Astrocyte (in vitro differentiated cells and primary cell): ENCODE measurements at places on chromosomes 7 and 10. TPM values are rescaled to one million over a fixed set of nuclear protein-coding genes. Genes with fewer than 3 reads are reported as not detected.

GRCh38 chr7:6250364-6250833, 22.0 kb downstream of the CYTH3 start:
- H3K36me3 ChIP-seq = no peaks in the 10 kb centered on the region
- no peak overlapping the region for H3K4me3 ChIP-seq
- no peaks in the 10 kb centered on the region for H3K27me3 ChIP-seq
- peak overlapping the region; percentile 28 for H3K27ac ChIP-seq
- peaks cover 66% of the 10 kb centered on the region for H3K4me1 ChIP-seq

GRCh38 chr7:105719919-105720318, 138.6 kb upstream of the EFCAB10 start:
- no peak for DNase-seq
- H3K27me3 ChIP-seq = no peaks in the 10 kb centered on the region
- H3K36me3 ChIP-seq = no peaks in the 10 kb centered on the region
- H3K4me1 ChIP-seq = no peaks in the 10 kb centered on the region
- no peak overlapping the region for H3K4me3 ChIP-seq

- H3K27ac ChIP-seq = peak overlapping the region; percentile 88
- peaks cover 45% of the 10 kb centered on the region for H3K4me1 ChIP-seq
- DNase-seq = peak; percentile 59
- H3K4me3 ChIP-seq = no peak overlapping the region
Observed at GRCh38 chr10:106557053-106557452, 607.5 kb downstream of the SORCS1 start.

Gene STEAP1B
- total RNA-seq = 1.1 and 1.3 TPM in 2 replicates

DNA sequence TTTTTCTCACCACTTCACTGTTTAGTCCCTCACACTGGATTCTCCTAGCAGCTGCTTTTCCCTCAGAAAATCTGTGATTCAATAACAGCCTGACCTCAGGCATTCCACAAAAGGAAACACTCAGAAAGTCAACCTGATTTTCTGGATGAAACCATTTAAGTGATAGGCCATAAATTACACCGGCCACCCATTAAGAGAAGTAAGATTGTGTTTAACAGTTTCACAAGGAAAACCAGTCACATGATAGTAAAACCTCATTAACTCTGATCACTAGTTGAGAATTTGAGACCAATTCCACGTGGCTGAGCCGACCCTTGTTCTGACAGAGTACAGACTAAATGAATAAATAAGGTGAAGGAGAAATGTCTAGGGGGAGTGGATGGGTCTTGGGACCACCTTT, 7.7 kb downstream of the GRM8 start:
- H3K4me1 ChIP-seq = no peaks in the 10 kb centered on the region
- no peak for DNase-seq
- no peak overlapping the region for H3K27ac ChIP-seq
- H3K36me3 ChIP-seq = no peaks in the 10 kb centered on the region

DNA sequence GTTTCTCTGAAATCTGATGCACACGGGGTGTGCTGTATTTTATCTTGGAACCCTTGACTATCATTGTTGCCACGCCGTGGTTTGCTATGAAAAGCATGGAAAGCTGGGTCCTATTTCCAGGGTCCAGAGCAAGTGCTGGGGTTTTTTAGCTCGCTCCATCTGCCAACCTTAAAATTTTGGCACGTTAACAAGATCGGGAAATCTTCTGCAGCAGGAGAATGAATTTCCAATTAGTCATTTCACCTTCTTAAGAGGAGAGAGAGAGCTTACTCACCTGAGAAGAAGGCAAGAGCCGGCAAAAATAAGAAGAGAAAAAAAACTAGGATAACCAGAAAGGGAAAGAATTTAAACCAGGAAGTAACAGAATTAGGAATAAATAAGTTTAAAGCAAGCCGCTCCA, 223.6 kb upstream of the CELF2 start:
- H3K27me3 ChIP-seq = peaks cover 4% of the 10 kb centered on the region
- DNase-seq = peak; percentile 74
- peak overlapping the region; percentile 88 for H3K27ac ChIP-seq
- H3K4me1 ChIP-seq = peaks cover 59% of the 10 kb centered on the region

Gene MPP7
- total RNA-seq = 6.9 and 7.1 TPM in 2 replicates

GRCh38 chr10:15015451-15015850, 28.3 kb upstream of the OLAH start:
- H3K36me3 ChIP-seq = no peaks in the 10 kb centered on the region
- no peak for DNase-seq
- no peak overlapping the region for H3K27ac ChIP-seq
- no peaks in the 10 kb centered on the region for H3K4me1 ChIP-seq
- no peaks in the 10 kb centered on the region for H3K27me3 ChIP-seq

DNA sequence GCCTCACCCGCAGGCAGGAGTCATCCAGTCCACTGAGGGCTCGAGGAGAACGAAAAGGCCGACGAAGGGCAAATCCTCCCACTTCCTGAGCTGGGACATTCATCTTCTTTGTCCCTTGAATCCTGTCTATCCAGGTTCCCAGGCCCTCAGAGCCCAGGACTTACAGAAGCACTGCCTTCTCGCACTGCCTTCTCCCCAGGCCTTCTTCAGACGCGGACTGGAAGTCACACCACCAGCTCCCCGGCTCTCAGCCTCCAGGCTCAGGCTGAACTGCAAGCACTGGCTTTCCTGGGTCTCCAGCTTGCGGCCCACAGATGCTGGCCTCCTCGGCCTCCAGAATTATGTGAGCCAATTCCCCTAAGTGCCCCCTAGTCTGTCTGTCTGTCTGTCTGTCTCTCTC, 6.4 kb upstream of the MMP21 start:
- no peaks in the 10 kb centered on the region for H3K4me1 ChIP-seq
- H3K27ac ChIP-seq = no peak overlapping the region
- no peaks in the 10 kb centered on the region for H3K27me3 ChIP-seq
- no peak for DNase-seq
- no peak overlapping the region for H3K4me3 ChIP-seq
- H3K36me3 ChIP-seq = no peaks in the 10 kb centered on the region

DNA sequence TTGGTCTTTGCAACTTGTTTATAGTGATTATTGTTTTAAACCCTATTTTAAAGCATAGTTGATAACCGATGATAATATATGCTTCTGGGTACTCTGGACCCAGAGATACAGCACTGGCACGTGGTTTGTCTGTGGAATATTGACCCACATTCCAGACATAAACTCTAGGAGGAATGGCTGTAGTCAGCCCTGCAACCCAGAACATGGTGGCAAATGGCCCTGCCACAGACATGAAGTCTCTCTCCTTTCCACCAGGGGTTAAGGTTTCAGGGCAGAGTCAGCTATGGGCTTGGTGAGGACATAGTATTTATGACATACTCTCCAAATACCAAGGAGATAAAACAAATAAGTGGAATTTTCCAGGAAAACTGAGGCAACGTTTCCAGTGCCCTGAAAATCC, 83.6 kb downstream of the NAMPT start:
- no peaks in the 10 kb centered on the region for H3K36me3 ChIP-seq
- H3K4me1 ChIP-seq = no peaks in the 10 kb centered on the region
- DNase-seq = no peak

Gene ANKRD61
- 0.18 and 0.31 TPM in 2 replicates for total RNA-seq

DNA sequence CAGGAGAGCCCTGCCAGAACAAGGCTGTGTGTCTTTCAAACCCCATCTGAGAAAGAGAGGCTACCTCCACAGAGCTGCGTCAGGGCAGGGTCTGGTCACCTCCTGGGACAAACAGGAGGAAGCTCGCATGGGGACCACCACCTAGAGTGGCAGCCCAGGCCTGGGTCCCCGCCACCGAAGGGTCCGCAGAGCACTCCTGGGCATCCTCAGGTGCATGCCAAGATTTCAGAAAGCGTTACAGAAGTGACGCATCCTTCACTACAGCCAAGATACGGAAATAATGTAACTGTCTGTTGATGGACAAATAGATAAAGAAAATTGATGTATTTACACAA, 42.6 kb downstream of the GSDME start:
- H3K27me3 ChIP-seq = no peaks in the 10 kb centered on the region
- no peak for DNase-seq
- no peaks in the 10 kb centered on the region for H3K36me3 ChIP-seq

- no peaks in the 10 kb centered on the region for H3K36me3 ChIP-seq
- peak overlapping the region; percentile 68 for H3K4me3 ChIP-seq
- no peak overlapping the region for H3K27ac ChIP-seq
Observed at GRCh38 chr10:125156739-125157480, 3.5 kb downstream of the CTBP2 start.

Gene CCDC146
- total RNA-seq = 1.8 and 2.0 TPM in 2 replicates

Gene NRAP
- not detected in 2 replicates for total RNA-seq

DNA sequence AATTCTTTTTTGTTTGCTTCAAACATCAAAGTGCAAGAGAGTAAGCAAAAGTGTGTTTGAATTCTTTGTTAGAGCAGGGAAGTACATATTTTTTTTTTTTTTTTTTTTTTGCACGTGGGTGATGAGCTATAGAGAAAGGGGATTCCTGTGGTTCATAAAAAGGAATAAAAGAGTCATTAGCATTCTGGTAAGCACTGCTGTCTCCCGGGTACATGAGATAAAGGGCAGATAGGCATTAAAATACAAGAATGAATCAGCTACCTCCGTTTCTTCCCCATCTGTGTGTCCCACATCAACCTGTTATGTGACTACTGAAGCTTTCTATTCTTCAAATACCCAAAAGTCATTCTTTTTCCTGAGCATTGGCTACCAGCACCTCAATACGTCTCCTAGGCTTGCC, 102.4 kb upstream of the SEMA3D start:
- H3K4me3 ChIP-seq = no peak overlapping the region
- DNase-seq = peak; percentile 4
- H3K4me1 ChIP-seq = no peaks in the 10 kb centered on the region
- no peaks in the 10 kb centered on the region for H3K27me3 ChIP-seq
- H3K27ac ChIP-seq = no peak overlapping the region

DNA sequence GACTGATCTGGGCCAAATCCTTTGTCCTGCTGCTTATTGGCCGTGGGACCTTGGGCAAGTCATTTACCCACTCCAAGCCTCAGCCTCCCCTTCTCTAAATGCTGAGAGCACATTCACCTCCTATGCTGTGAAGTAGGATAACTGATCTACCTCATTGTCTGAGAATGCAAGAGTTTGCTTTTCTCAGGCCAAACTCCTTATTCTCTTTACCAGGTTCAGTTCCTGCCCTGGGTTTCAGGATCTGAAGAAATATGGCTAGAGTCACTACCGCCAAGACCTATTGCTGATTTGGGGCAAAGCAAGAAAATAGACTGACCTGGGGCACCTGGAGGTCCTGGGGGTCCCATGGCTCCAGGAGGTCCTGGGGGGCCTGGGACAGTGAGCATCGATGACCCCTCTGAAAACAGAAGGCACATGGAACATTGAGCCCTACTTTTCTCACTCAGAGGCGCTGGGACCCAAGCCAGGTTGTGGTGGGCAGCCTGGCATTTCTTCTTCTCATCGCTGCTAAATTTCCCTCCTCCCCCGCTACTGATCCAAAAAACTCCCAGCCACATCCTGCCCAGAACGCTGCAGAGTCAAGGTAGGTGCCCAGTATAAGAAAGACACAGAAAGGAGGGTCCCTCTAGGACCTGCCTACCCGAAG, 42.4 kb downstream of the COL17A1 start:
- no peak overlapping the region for H3K4me3 ChIP-seq
- H3K36me3 ChIP-seq = no peaks in the 10 kb centered on the region
- no peaks in the 10 kb centered on the region for H3K4me1 ChIP-seq

GRCh38 chr7:22202141-22202540, 154.8 kb downstream of the RAPGEF5 start:
- DNase-seq = no peak
- H3K27ac ChIP-seq = no peak overlapping the region
- no peaks in the 10 kb centered on the region for H3K27me3 ChIP-seq
- no peak overlapping the region for H3K4me3 ChIP-seq
- H3K36me3 ChIP-seq = no peaks in the 10 kb centered on the region

DNA sequence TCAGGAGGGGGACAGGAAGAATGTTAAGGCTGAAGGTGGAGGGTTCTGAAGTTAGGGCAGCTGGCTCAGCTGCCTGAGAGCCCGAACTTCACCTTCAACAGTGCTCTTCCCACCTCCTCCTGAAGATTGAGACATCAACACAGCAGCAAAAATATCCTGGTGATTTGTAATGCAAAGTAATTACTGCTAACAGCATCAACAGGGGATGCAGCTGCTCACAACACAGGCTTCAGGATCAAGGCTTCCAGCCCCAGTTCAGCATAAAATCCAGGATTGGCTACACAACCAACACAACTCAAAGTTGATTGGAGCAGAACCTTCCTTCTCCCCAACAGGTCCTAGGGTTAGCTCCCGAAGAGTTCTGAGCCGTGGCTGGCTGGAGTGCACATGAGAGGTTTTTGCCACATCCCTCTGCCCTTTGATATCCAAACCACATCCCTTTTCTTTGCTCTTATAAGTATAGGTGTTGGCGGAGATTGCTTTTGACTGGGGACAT, 242.4 kb downstream of the KIAA1217 start:
- H3K36me3 ChIP-seq = no peaks in the 10 kb centered on the region
- H3K27me3 ChIP-seq = no peaks in the 10 kb centered on the region
- no peak for DNase-seq
- peaks cover 38% of the 10 kb centered on the region for H3K4me1 ChIP-seq

GRCh38 chr10:72574636-72575035, 51.2 kb downstream of the MICU1 start:
- no peak overlapping the region for H3K27ac ChIP-seq
- no peak overlapping the region for H3K4me3 ChIP-seq
- no peaks in the 10 kb centered on the region for H3K27me3 ChIP-seq
- no peaks in the 10 kb centered on the region for H3K36me3 ChIP-seq
- H3K4me1 ChIP-seq = no peaks in the 10 kb centered on the region

DNA sequence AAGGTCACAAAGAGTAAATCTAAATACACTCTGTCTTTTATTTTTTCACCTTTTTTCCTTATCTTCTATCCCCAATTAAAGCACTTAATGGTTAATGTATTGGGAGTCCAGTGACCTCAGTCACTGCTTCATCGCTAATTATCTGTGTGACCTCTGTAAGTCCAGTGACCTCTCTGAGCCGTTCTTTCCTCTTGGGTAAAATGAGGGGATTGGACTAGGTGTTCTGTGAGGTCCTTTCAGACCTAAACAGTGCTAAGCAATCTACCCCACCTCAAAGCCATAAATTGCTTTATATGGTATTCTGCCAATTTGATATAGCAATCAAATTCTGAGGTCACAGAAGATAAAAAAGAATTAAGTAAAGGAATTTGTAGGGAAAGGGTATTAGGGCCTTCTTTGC, 3.9 kb upstream of the SFMBT2 start:
- no peak overlapping the region for H3K4me3 ChIP-seq
- no peak overlapping the region for H3K27ac ChIP-seq
- peaks cover 11% of the 10 kb centered on the region for H3K4me1 ChIP-seq
- peaks cover 31% of the 10 kb centered on the region for H3K27me3 ChIP-seq
- H3K36me3 ChIP-seq = no peaks in the 10 kb centered on the region
- DNase-seq = no peak

- H3K27ac ChIP-seq = no peak overlapping the region
- H3K4me1 ChIP-seq = peaks cover 8% of the 10 kb centered on the region
- H3K27me3 ChIP-seq = no peaks in the 10 kb centered on the region
- DNase-seq = no peak
Observed at GRCh38 chr10:12198156-12198555, 2.2 kb downstream of the CDC123 start.

GRCh38 chr10:133279326-133280226, 2.9 kb upstream of the ADAM8 start:
- peaks cover 23% of the 10 kb centered on the region for H3K4me1 ChIP-seq
- H3K27me3 ChIP-seq = peaks cover 3% of the 10 kb centered on the region
- H3K27ac ChIP-seq = peak overlapping the region; percentile 2
